ENCODE measurements at places on chromosomes 7 and 10.

DNA sequence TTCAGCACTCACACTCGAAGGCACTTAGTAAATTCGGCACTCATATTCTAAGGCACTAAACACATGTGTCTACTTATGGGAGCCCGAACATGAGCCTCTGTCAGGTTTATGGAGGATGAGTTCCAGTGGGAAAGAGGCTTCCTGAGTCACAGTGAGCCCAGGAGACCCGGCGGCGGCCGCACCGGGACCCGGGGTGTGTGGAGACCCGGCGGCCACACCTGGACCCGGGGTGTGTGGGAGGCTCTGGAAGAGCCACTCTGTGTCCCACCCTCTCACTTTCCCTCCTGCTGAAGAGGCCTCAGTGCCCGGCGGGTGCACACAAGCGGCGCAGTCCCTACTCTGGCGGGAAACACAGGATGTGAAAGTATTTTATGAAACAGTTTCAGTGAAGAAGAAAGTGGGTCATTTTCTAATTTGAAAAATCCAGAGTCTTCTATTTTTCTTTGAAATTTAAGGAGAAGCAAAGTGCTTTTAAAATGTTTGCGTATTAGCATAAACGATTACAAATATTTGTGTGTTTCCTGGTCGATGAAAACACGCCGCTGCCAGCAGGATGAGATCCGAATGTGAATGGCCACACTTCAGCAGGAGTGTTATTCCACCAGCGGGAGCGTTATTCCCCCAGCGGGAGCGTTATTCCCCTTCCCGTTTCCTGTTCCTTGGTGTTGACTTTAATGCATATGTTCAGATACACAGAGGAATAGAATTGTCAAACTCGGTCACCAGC, 625.1 kb downstream of the DNAJB6 start:
- no peak for DNase-seq

DNA sequence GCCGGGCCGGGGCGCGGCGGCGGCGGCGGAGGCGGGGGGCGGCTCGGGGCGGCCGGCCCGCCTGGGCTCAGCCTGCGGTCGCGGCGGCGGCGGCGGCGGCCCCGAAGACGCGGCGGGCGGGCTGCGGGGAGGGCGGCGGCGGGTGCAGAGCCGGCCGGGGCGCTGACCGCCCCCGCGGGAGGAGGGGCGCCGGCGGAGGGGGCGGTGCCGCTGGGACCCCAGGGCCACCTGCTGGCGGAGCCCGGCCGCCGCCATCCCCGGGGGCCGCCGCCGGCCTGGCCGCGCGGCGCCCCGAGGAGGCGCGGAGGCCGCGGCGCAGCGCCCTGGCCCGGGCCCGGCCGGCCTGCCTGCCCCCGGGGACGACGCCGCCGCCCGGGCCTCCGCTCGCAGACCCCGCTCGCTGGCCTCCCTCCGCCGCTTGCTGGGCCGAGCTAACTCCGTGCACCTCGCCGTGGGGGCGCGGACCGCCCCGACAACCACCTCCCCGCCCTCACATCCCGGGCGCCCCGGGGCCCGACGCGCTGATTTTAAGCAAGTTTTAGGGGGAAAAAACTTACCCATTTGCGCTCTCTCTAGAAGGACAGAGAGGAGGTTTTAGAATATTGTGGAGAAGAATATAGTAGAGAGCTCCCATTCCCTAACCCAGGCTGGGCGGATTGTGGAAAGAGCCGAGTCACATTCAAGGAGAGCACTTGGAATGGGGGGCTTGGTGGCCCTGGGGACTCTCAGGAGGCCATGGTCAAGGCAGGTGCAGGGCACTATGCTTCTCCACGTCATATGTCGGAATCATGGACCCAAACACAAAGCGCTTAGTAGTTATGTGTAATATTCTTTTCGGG, at the start of gene BEND7:
TSS of gene BEND7 (minus strand) at position 140 of the 839 bp plus-strand sequence. CDS start 481 bp downstream, outside the sequence.
- no peak for DNase-seq

GRCh38 chr10:126843299-126843934, 61.8 kb upstream of the DOCK1 start:
- DNase-seq = no peak

GRCh38 chr10:71864911-71865361, 13.9 kb upstream of the PSAP start:
- no peak for DNase-seq

DNA sequence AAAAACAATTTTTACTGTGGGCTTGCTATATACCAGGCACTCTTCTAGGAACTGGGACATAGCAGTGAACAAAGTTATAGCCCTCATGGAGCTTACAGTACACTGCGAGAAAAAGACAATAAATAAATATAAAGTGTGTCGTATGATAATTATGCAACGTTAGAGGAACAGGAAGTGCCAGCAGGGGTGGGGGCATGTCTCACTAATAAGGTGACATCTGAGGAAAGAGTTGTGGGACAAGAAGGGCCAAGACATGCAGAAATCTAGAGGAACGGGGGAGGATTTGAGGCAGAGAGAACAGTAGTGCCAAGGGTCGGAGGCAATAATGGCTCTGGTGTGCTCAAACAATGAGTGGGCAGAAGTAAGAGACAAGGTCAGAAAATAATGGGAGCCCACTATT, 52.8 kb downstream of the LMBR1 start:
- no peak for DNase-seq

GRCh38 chr7:85426487-85426960, 239.7 kb upstream of the SEMA3D start:
- DNase-seq = no peak

GRCh38 chr10:67127441-67127840, 201.6 kb downstream of the LRRTM3 start:
- DNase-seq = no peak

DNA sequence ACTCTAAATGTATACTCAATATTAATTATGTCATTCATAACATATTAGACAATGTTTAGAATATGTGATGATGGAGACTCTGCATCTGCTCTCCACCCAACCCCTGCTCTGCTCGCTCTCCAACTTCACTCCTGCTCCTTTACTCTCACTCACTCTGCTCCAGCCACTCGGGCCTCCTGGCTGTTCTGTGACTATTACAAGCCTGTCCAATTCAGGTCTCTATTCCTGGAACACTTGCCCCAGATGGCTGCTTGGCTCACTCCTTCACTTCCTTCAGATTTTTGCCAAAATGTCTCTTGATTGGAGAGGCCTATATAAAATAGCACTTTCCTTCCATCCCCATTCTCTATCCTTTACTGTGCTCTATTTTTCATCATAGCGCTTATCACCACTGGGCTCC, 84.8 kb downstream of the HBP1 start:
- DNase-seq = no peak
